NCI-H1930 (cell line): ENCODE measurements at places on chromosomes 6 and 20.

DNA sequence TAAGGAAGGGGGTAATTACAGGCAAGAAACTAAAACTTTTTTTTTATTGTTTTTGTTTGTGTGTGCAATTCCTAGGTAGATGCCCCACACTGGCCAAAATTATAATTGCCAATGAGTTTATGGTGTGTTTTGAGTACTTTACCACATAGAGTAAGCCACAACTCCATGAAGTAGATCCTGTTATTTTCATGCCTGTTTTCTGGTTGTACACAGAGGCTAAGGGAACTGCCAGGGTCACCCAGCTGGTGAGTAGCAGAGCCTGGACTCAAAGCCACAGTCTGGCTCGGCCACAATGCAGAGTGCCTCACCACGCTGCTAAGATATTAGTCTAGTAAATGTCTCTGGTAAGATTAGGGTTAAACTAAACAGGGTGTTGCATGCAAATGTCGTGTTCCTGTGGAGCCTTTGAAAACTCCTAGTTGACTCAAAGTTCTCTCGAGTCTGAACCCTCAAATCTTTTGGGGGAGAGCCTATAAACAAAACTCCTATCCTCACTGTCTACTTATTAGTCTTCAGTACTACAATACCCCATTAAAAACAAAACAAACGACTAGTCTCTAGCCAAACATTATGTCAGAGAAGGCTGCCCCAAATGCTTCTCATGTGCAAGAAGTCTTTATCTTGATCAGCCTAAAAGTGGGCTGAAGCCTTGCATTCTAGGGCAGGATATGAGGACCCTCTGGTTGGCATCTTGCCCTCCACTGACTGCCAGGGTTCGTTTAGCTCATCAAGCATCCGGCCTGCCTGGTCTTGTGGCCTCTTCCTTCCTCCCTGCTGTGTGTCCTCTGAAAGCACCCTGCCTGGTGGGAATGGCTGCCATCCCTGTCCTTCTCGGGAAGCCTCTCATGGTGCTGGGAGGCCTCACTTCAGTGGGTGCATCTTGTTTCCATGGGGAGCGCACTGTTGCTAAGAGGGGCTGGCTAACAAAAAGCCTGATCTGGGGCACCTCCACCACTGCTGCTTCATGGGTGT, 4.2 kb downstream of the DUSP22 start:
- DNase-seq: no peak

DNA sequence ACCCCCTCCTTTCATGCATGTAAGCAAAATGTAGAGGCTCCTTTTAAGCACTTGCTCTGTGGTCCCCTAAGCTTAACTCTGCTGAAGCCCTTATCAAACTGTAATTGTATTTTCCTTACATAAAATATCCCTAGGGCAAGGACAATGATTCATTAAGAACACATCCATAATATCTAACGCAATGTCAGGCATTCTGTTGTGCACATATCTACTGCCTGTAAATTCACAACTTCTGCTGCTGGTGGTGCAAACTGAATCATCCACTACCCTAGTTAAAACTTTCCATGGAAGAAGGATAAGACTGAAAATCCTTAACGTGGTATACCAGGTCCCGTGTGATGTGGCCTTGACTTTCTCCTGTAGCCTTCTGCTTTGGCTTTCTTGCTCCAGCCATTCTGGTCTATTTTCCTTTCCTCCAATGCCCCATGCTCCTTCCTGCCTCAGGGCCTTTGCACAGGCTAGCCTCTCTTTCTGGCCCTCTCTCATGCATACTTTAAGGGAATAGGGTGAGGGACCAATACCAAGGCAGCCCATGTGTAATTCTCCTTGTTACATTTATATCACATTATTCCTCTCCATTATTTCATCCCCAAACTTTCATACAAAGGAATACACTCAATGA, 113.6 kb upstream of the ZFP64 start:
- no peak for DNase-seq

DNA sequence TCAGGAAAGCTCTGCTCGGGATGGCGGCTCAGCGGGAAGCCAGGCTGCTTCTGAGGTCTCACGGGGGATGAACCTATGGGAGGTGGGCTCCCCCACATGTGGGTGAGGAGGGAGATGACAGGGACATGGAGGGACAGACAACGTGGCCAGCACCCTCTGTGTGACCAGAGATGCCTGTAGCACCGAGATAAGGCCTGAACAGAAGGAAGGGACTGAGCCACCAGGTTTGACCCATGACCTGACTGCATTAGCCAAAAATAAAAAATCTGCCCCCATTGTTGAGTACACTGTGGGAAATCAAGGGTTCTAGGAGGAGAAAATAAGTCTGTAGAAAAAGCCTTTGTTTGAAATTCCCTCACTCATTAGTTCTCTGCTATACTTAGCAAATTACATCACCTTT, 105.7 kb downstream of the RNASET2 start:
- DNase-seq: no peak

DNA sequence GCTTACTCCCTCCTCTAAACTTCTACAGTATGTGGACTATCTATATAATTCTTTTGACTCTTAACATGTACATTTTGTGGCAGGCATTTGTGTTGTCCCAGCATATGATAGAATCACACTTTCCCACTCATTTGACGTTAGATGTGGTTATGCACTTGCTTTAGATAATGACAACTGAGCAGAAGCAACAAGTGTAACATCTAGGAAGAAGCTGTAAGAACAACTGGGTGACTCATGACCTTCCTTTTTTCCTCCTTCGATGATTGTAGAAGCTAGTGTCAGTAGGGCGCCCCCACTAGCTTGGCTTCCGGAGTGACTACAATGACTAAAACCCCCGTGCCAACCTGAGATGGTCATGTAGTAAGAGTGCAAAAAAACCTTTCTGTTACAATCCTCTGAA, 74.6 kb upstream of the CEP85L start:
- DNase-seq: no peak

DNA sequence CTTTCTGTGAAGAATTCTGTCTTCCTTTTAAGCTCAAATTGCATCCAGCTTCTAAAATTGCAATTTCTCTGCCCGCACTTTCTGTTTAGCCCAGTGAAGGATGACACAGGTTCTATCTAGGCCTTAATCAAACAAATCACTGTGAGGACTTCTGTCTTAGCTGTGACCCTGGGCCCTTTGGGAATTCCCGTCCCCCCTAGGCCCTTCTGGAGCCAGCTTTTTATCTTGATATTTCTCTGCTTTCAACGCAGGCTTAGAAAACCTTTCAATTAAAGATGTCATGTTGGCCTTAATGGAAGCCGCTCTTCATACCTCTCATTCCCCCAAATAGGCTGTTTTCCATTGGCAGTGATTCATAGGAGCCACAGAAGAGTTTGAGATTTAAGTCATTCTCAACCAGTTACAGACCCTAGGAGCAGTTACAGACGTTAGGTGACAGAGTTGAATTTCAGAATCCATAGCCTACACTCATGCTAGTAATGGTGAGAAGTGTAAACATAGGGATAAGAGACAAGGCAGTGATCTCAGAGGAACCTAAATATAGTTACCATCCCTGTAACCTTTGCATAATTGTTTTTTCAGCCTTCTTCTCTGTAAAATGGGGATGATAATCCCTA, 74.8 kb upstream of the FLRT3 start:
- DNase-seq: no peak

GRCh38 chr20:36501367-36502006, 39.8 kb upstream of the MYL9 start:
- DNase-seq: no peak
